ENCODE measurements at places on chromosomes 7 and 10.
A peak's percentile ranks its signal among the peaks of the same experiment; 100 is the strongest.

GRCh38 chr10:97810446-97810845, 38.6 kb upstream of the SFRP5 start:
- no peak for DNase-seq
- H3K4me1 ChIP-seq: no peaks in the 10 kb centered on the region
- peaks cover 3% of the 10 kb centered on the region for H3K27me3 ChIP-seq

DNA sequence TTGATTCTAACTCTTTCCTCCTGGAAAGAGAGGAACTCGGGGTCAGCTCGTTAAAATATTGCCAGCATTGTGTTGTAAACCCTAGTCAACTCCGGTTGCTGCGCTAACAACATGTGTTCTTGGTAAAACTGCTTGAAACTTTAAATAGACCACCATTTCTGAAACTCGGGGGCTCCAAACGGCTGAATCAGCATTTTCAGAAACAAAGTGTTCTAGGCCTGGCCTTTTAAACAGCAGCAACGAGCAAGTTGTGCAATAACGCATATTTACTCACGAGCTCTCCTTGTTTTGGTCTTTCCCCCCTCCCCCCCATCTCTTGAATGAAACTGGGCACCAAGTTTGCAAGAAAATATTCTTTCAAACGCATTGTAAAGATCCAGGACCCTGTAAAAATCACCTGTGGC, 9.2 kb upstream of the GRB10 start:
- no peak overlapping the region for H3K27ac ChIP-seq
- peaks cover 69% of the 10 kb centered on the region for H3K27me3 ChIP-seq
- no peaks in the 10 kb centered on the region for H3K36me3 ChIP-seq
- no peak for DNase-seq
- peaks cover 7% of the 10 kb centered on the region for H3K4me1 ChIP-seq

DNA sequence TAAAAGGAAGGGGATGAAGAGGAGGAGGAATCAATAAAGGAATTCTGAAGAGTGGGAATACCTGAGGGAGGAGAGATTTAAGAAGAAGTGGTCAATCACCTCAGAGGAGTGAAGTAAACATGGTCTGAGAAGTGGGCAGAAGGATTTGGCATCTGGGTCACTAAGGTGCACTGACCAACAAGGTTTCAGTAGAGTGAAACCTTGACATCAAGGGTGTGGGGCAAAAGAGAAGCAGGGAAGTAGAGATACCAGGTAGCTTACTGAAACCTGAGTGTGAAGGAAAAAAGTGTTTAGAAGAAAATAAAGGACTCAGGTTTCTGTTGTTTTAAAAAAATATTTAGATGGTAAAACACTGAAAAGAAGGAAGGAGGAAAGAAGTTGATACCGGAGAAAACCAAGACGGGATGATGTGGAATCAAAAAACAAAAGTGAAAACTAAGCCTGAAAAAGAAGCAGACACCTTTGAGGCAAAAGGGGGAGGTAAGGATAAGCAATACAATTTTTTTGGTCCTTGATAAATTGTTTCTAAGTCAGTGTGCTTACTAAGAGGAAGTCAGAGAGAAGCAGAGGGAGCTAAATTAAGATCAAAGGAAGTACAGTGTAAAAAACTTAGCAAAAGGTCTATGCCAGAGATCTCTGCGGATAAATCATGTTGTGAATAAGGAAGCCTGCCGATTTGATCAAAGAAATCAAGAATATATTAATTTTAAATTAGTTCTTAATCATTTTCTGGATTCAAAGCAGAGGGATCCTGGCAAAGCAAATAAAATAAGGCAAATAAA, 137.2 kb upstream of the GPR22 start:
- no peak for DNase-seq
- H3K4me3 ChIP-seq: peak overlapping the region; percentile 20
- H3K4me1 ChIP-seq: peaks cover 8% of the 10 kb centered on the region
- H3K36me3 ChIP-seq: peaks cover 8% of the 10 kb centered on the region
- H3K27ac ChIP-seq: peak overlapping the region; percentile 0

GRCh38 chr7:138032186-138032585, 30.3 kb upstream of the CREB3L2 start:
- H3K27ac ChIP-seq: no peak overlapping the region
- peaks cover 3% of the 10 kb centered on the region for H3K36me3 ChIP-seq
- H3K27me3 ChIP-seq: peaks cover 4% of the 10 kb centered on the region
- H3K4me3 ChIP-seq: no peak overlapping the region

DNA sequence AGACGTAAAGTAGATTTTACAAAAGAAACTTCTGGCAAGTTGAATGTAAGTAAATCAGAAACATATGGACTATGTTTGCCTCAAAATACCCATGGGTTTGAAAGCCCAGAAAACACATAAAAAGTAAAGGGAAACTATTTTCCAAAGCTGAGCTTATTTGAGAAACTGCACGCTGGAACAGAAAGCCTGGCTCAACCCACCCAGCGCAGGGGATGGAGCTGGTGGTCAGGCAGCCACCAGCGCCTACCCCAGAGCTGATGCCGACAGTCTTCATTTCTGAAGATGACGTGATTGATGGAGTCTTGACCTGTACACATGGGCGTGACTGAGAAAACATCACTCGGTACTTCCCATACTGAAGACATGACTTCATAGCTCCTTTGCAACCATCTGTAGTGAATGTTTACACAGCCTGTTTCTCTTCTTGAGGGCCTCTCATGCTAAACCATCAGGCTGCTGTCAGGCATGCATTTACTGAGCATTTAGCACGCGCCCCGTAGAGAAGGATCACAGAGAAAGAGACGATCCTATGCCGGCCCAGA, 232.6 kb upstream of the AUTS2 start:
- DNase-seq: no peak
- H3K4me3 ChIP-seq: no peak overlapping the region
- H3K36me3 ChIP-seq: no peaks in the 10 kb centered on the region
- no peaks in the 10 kb centered on the region for H3K27me3 ChIP-seq
- no peaks in the 10 kb centered on the region for H3K4me1 ChIP-seq

- H3K36me3 ChIP-seq: no peaks in the 10 kb centered on the region
- H3K4me3 ChIP-seq: no peak overlapping the region
- peaks cover 55% of the 10 kb centered on the region for H3K27me3 ChIP-seq
- H3K27ac ChIP-seq: no peak overlapping the region
- H3K4me1 ChIP-seq: peaks cover 9% of the 10 kb centered on the region
- no peak for DNase-seq
Measured at GRCh38 chr10:101116754-101117153, 14.3 kb upstream of the TLX1 start.

- H3K27ac ChIP-seq: no peak overlapping the region
- H3K27me3 ChIP-seq: no peaks in the 10 kb centered on the region
- no peak for DNase-seq
- no peak overlapping the region for H3K4me3 ChIP-seq
- H3K4me1 ChIP-seq: no peaks in the 10 kb centered on the region
- H3K36me3 ChIP-seq: no peaks in the 10 kb centered on the region
Measured at GRCh38 chr10:131001438-131001837, 310.1 kb downstream of the TCERG1L start.

All from activated T-helper 2 cell treated with anti-CD3 and anti-CD28 coated beads, Interferon-gamma antibody, Interleukin-2, Interleukin-4, amounts not matched to agents 10 μg/mL and 5 μg/mL and 100 μg/mL, durations not matched to agents 14 hours and 24 hours and 36 hours (primary cell).